ENCODE measurements at places on chromosomes 11 and 22.

GRCh38 chr11:44972746-44973435 lies 22.2 kb upstream of the TP53I11 start:
- no peak for DNase-seq

GRCh38 chr22:20653012-20653794 lies 120.7 kb upstream of the SERPIND1 start:
- DNase-seq: no peak

- peak; percentile 4 for DNase-seq
Measured at GRCh38 chr11:16456366-16456765, 100.0 kb upstream of the SOX6 start.

DNA sequence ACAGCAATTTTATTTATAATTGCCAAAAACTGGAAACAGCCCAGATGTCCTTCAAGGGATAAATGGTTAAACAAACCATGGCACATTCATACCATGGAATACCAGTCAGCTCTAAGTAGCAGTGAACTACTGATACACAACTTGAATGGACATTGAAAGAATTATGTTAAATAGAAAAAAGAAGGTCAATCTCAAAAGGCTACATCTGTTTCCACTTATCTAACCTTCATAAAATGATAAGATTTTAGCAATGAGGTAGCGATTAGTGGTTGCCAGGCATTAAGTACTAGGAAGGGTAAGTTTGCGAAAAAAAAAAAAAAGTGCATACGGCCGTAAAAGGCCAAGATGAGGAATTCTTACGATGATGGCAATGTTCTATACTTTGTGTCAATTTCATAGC lies 738.7 kb upstream of the ANO3 start:
- DNase-seq: no peak

DNA sequence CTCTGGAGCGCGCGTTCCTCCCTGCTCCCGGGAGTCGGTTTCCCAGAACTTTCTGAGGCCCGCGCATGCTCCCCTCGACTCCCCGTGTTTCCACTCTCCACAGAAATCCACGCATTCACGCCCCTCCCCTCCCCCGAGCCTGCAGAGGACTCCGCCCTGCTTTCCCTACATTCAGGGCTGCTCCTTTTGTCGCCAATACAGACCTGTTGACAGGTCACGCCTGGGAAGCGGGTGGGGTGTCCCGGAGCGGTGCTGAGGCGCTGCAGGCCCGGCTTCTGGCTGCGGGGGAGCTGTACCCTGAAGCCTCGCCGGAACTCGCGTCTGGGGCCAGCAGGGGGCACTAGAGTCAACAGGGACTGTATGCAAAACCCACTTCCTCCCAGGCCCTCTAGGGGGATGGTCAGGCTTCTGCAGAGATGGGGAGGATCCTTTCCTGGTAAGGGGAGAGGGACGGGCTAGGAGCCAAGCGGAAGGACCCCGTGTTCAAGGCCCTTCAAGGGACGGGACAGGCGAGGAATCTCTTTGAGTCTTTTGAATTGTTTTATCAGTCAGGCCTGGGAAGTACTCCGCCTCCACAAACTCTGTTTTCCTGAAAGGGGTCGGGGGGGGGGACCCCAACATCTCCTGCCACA lies at the start of gene PRAME:
PRAME (minus strand) TSS at position 294 of the 632 bp plus-strand sequence. CDS start 2,433 bp downstream, outside the sequence.
- peak; percentile 83 for DNase-seq

DNA sequence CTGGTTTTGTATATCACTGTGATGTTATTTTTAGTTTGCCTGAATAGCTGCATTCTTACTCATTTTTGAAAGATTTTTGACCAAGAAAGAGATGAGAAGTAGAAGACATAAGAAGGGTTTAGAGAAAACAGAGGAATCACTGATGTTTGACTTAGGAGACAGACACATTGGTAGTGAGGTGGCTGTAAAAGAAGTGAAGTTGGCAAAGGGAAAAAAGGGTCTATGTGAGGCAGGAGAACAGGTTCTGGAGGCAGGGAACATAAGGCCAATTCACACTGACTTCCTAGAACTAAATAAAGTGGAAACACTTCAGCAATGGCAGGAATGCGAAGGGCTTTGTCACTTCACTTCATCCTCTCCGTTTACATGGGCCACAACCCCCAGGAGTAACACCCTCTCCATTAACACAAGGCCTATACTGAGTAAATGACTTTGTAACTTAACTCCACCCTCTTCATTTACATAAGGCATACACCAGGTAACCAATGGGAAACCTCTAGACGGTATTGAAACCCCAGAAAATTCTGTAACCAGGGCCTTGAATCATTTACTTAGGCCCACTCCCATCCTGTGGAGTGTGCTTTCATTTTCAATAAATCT lies 36.5 kb downstream of the CTSC start:
- no peak for DNase-seq

- DNase-seq: no peak
Measured at GRCh38 chr11:119780222-119780953, 51.4 kb upstream of the NECTIN1 start.

- DNase-seq: peak; percentile 58
Measured at GRCh38 chr11:113474362-113475159, 637 bp downstream of the DRD2 start.

GRCh38 chr22:39254789-39255298 lies 10.1 kb upstream of the PDGFB start:
- peak; percentile 13 for DNase-seq

All from erythroblast (primary cell).